ENCODE measurements at places on chromosomes 2 and 18.

DNA sequence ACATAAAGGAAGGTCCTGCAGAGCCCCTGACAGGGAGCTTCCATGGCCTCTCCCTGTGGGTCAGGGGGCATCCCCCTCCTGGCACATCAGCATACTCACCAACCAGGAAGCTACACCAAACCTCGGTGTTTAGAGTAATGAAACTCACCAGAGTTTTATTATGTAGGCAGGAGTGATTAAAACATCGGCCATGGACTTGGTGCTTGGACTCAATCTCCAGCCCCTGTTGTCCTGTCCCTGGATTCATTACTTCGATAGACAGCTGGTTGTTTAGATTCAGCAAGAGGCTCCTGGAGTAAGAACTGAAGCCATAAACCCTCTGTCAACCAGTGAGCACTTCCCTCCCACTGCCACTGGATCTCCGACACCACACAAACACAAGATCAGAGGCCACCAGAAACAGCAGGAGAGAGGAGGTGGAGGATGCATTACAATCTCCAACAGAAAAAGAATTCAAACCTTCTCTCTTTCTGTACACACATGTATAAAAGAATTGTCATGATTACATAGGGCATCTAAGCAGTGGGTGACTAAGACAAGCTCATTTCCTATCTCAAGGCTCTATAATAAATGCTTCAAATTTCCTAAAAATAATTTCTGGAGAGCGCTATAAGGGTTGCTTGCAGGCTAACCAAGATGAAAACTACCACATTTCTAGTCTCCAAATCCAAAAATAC, 27.2 kb downstream of the TBC1D8 start:
- DNase-seq: no peak

DNA sequence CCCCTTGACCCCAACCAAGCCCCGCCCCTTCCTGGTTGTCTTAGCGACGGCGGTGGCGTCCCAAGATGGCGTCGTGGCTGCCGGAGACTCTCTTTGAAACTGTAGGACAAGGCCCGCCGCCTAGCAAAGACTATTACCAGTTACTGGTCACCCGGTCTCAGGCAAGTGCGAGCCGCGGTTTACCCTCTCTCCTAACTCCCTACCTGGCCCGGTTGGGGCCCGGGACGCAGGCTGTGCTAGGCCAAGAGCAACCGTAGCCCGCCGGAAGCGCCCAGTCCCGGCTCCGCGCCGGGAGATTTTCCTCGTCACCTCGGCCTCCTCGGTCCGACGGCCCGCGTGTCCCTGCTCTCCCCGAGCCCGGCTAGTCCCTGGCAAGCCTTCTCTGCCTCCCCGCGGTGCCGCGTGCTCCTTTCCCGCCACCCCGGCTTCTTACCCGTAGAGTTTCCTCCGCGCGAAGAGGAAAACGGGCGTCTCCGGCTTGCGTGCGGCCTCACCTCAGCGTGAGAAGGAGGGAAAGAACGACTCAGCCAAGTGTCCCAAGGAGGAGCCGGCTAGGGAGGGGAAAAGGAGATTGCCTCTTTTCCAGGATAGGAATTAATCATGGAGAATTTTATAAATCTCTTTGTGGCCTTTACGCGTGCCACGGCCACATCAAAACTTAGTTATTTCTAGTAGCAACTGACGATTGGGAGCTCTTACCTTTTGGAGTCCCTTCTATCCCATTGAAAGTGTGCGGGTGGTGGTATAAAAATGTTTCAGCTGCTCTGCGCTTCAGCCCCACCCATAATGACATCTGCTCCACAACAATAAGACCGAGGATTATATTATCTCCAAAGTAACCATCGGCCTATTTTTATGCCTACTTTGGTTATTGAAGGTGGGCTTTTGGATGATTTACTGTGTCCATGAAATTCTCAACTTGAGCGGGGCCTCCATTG, at the start of gene FBXO36:
TSS of gene FBXO36 (plus strand) at position 55 of the 938 bp plus-strand sequence. CDS start at position 66, 11 bp downstream.
- peak; percentile 59 for DNase-seq

DNA sequence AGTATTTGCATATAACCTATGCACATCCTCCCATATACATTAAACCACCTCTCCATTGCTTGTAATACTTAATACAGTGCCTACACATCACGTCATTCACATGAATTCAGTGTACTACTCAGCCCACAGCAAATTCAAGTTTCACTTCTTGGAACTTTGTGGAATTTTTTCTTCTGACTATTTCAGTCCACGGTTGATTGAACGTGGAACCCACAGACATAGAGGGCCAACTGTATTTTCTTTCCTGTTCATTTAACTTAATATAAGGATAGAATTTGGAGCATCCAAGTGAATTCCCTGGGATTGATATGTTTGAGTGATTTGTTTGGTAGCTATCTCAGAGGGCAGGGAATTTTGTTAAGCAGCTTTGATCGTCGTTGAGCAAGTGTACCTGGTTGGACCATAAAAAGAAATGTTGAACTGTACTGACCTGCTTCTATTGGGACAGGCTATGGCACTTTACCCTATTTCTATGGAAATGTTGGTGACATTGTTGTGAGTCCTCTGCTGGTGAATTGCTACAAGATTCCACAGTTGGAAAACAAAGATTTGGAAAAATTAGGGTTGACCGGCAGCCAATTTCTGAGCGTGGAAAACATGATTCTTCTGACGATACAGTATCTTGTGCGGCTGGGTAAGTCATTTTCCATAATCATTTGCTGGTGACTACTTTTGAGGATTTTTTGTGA, 156.6 kb downstream of the ESCO1 start:
- DNase-seq: no peak

GRCh38 chr2:100243631-100244030, 78.7 kb downstream of the LONRF2 start:
- DNase-seq: no peak

DNA sequence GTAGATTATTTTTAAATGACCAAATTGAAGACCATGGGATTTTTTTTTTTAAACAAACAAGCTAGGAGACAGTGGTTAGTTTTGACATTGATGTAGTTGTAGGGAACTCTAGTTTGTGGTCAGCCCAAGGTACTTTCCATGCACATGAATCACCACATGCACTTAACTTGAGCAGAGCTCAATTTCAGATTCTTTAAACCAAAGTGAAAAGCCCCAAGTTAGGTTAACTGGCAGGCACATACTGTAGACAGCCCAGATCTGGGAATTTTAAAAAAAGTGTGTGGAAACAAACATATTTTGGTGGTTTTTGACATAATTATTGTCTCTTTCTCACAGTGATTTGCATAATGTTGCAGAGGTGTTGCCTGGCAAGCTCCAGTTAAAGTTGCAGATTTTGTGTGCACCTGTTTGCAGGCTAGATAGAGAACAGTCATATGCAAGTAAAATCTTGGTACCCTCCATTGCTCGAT, 88.4 kb downstream of the BCL2L11 start:
- DNase-seq: no peak

DNA sequence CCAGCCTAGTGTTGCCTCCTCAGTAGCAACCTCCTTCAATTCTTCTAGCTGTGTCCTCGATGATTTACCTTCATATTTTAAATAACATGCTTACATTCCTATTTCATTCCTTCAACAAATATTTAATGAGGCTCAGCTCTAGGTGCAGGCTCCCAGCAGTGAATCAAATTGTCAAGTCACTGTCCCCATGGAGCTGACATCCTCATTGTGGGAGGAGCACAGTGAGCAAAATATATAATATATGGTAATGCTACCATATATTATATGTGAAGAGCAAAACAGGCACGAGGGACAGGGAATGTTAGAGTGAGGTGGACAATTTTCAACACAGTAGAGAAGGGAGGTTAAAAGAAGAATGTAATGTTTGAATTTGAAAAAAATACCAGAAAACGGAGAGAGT, 869.1 kb downstream of the SLC4A3 start:
- DNase-seq: no peak

DNA sequence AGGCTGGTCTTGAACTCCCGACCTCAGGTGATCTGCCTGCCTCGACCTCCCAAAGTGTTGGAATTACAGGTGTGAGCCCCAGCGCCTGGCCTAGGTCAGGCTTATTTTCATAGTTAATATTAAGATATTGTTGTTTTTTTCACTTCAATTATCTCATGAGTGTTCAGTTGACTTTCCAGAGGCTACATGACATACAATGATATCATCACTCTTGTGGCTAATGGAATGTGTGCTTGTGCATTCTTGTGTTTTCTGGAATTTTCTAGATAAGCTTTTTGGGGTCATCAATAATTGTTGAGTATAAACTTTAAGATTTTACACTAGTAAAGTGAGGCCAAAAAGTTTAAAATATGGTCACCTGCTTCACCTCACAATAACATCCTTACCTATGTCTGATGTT, 180.9 kb downstream of the FIGN start:
- no peak for DNase-seq
